ENCODE measurements at places on chromosomes 6 and 20.

DNA sequence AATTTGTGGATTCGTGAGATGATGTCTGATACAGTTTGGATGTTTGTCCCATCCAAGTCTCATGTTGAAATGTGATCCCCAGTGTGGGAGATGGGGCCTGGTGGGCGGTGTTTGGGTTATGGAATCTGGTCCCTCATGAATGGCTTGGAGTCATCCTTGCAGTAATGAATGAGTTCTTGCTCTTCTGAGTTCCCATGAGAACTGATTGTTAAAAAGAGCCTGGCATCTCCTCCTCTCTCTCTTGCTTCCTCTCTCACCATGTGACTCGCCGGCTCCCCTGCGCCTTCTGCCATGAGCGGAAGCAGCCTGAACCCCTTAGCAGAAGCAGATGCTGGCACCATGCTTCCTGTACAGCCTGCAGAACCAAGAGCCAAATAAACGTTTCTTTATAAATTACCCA is 30.5 kb upstream of the RPP40 start:
- no peak for DNase-seq

DNA sequence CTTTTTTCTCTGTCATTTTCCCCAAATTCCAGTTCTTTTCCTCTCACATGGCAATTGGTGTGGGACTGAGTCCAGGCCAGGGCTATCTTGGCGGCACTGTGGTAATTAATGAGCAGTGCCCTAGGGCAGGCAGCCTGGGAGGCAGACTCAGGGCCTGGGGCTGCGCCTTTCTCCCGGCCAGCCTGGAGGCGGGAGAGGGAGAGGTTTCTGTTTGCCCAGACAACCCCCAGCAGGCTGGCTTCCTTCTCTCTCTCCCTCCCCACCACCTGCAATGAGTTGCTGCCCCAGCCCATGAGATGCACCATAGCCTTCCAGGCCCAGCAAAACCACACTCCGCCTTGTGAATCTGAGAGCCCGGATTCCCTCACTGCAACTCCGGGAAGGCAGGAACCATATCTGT is 15.1 kb upstream of the CCDC167 start:
- DNase-seq, result no peak

- no peak for DNase-seq
Measured at GRCh38 chr20:50153153-50153499, 397 bp downstream of the PEDS1 start.

DNA sequence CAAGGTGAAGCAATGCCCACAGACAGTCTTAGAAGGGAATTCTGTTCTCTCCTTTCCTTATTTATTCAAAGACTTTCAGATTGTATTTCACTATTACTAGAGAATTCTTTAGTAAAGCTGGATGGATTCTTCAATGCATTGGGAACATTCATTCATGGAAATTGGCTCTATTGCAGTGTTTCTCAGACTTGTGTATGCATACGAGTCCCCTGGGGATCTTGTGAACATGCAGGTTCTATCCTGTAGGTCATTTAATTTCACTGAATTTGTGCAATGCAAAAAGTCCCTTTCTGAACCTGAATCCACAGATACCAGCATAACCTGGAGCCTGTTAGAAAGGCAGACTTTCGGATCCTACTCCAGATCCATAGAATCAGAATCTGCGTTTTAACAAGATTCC is 160.9 kb upstream of the AHI1 start:
- no peak for DNase-seq

DNA sequence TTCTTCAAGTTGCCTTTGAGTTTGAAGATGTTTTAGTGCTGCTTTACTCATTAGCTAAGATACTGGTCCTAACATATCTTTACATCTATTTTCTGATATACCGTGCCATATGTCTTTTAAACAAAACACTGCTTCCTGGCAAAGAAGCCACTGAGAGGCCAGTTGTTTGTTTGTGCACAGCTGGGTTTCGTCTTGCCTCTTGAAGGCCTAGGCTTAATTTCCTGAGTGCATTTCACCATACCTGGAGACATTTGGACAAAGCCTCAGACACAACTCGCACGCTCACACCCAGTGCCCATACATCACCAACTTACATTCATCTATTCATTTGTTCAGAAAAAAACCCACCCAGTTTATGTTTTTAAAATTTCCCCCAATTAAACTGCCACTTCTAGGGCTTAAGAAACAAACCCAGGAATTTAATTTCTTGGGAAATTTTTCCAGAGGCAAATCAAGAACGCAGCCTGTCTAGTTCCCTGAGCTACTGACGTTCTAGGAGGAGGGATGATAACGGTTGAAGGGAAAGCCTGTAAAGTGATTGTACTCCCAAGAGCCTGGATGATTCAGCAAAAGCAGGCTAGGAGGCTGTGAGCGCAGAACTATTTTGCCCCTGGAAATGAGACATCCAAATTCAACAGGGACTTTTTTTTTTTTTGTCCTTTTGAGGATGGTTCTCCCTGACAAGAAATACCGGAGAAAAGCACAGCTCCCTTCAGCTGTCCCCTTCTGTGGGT is 77.7 kb downstream of the OLIG3 start:
- no peak for DNase-seq

GRCh38 chr6:74588094-74588832 is 617.6 kb downstream of the COL12A1 start:
- DNase-seq, result no peak

DNA sequence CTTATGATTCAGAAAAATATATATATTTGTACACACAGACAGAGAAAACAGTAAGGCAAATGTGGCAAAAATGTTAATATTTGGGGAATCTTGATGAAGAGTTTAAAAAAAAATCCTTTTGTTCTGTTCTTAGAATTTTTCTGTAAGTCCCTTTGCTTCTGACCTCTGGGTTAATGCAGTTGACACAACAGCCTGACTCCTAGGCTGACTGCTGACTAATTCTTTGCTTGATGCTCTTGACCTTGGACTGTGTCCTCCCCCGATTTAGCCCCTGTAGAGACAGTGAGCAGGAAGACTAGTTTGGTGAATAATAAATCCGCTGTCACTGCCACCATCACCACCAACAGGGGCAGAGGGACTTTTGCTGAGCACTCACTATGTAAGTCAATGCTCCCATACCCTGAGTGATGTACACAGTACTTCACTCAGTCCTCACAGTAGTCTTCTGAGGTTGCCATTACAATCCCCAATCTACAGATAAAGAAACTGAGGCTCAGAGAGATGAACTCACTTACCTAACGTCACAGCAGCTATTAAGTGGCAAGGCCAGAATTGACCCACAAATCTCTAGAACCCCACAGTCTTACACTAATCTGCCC is 71.7 kb downstream of the SNX5 start:
- DNase-seq, result no peak

- DNase-seq, result no peak
Measured at GRCh38 chr20:57059055-57059596, 207.3 kb downstream of the BMP7 start.

GRCh38 chr6:3466488-3467219 is 9.8 kb upstream of the SLC22A23 start:
- DNase-seq, result no peak

DNA sequence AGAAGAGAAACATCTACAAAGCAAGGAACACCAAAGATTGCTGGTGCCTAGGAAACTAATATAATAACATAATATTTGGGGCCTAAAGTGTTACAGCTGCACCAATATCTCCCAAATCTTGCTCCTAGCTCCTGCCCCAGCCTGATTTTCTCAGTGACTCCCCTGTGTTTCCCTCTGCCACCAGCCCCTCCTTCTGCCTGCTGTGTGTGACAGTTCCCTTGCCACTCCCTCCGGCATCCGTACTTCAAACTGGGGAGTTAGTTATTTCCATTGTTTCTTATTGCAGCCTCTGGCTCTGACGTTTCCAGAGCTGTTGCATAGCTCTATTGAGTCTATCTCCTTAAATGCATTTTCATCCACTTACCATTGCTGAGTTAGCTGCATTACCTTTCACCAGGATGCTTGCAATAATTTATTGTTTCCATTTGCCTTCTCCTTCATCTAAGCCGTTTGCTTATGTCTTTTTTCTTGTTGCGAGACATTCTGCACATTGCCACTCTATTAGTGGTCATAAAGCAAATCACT is 43.1 kb downstream of the ESR1 start:
- no peak for DNase-seq

- no peak for DNase-seq
Measured at GRCh38 chr6:148681666-148682065, 65.2 kb upstream of the UST start.

- DNase-seq, result no peak
Measured at GRCh38 chr6:80605165-80605989, 498.9 kb downstream of the BCKDHB start.

DNA sequence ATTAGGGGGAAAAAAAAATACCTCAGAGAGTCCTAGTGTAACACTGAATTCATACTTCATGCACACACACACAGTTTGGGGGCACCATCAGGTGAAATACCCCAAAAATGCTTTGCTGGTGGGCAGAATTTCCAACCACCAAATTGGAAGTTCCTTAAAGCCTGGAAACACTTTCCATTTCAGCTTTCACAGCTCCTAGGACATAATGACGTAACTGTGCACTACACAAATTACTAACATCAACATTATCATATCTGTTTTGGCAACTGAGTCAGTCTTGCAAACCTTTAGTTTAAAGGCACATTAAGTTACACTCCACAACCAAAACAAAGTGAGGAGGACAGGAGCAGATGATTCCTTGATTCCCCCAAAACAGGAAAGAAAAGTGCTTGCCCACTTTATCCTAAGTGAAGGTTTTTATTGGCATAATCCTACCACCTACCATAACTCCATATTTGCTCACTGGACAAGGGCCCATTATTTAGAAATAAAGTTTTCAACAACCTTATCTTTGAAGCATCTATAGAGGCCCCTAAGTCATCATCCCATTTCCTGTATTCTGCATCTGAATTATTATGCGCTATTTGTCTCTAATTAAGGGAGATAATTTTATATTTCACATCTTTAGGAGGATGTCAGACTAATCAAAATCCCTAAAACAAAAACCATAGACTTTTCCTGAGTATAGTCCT is 3.4 kb downstream of the MBOAT1 start:
- no peak for DNase-seq

DNA sequence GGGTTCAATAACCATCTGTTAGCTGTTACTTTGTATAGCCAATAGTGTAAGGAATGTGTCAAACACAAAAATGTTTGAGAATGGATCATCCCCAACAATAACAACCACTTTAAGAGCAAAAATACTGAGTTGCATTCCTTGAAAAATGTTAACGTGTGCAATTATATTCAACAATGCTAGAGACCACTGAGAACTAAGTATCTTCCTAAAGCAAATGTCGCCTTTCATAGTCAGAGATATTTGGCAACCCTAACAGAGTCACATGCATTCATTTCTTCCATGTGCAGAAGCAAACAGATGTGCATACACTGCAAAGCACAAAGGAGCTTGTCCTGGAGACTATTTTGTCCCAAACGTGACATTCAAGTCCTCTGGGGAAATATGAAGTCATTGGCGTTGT is 448.6 kb downstream of the GJA1 start:
- no peak for DNase-seq

- no peak for DNase-seq
Measured at GRCh38 chr20:56437196-56437960, 25.3 kb downstream of the CASS4 start.

Data from HEK293T (cell line).